Right cardiac atrium (tissue), 5 donors: ENCODE measurements at places on chromosomes 12 and 14. TPM values are rescaled to one million over a fixed set of nuclear protein-coding genes. Genes with fewer than 3 reads are reported as not detected.
A peak's percentile ranks its signal among the peaks of the same experiment; 100 is the strongest.

The C14orf180 gene
- total RNA-seq, result 102 TPM

DNA sequence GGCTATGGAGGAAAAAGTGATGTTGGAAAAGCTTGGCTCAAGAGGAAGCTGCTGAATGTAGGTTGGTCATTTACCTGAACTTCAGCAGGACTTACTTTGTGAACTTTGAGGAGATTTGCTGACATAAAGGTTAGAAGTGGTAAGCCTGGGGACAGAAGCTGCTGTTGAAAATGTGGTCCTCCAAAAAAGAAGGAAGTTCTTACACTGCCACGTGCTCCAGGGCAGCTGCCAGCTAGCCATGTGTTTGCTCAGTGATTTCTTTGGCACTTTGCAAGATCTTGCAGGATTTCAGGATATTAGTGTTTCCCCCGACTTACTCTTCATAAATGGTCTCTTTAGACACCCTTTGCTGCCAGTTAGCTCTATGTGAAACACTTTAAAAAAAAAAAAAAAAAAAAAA is 14.8 kb upstream of the DYRK2 start:
- peak; percentile 84 for DNase-seq

- DNase-seq, result no peak
Observed at GRCh38 chr12:3673981-3674708, 78.8 kb downstream of the CRACR2A start.

The NGB gene
- not detected for total RNA-seq

- DNase-seq, result no peak
Observed at GRCh38 chr12:47356129-47356700, 276.5 kb upstream of the AMIGO2 start.

The NRL gene
- 2.6 TPM for total RNA-seq

DNA sequence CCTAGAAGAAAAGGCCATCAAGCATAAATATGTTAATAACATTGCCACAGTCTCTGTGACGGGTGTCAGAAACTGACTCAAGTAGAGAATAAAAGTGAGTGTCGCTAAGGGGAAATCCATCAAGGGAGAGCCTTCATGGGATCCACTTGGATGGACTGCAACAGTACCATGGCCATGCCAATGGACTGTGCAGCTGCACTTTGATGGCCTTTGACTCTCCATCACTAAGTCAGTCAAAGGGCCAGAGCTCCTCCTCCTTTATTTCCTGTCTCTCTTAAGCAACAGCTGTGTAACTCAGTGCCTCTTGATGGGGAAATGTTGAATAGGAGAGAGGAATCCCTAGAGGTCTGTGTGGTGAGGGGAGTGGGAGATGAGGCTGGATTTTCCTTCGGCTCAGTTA is 335.2 kb downstream of the BMP4 start:
- DNase-seq, result no peak

- no peak for DNase-seq
Observed at GRCh38 chr14:102831163-102831804, 54.0 kb downstream of the TRAF3 start.
